T-helper 22 cell (primary cell): ENCODE measurements at places on chromosomes 11 and 22.

- no peak for DNase-seq
Measured at GRCh38 chr11:57219021-57219627, 17.9 kb downstream of the APLNR start.

GRCh38 chr11:128409476-128409875 is 177.9 kb downstream of the ETS1 start:
- DNase-seq, result no peak

GRCh38 chr11:15118431-15118830 is 3.7 kb downstream of the INSC start:
- DNase-seq, result no peak

DNA sequence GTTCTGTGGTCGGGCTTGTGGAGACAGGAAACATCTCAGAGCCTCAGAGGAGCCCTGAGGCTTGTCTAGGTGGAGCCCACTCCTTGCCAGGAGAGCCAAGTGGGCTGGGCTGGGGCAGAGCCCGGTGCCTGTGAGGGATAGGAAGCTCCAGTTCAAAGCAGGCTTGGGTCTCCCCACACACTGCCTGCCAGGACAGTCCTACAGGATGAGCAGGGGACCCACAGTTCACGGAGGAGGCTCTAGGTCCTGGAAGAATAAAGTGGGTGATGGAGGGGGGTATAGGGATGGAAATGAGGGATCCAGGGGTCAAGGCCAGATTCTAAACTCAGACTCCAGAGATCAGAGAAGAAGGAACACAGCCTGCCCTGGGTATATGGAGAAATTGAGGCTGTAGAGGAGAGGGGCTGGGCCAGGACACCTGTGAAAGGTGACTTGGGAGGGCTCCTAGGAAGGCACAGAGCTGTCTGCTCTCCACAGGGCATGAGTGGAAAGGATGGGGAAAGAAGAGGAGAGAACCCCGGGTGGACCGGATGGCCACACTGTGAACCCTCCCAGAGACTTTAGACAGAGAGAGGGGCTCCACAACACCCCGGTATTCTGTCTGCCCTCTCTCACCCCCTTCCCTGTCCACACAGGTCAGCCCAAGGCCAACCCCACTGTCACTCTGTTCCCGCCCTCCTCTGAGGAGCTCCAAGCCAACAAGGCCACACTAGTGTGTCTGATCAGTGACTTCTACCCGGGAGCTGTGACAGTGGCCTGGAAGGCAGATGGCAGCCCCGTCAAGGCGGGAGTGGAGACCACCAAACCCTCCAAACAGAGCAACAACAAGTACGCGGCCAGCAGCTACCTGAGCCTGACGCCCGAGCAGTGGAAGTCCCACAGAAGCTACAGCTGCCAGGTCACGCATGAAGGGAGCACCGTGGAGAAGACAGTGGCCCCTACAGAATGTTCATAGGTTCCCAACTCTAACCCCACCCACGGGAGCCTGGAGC is 7.4 kb downstream of the IGLL5 start:
- DNase-seq, result no peak

DNA sequence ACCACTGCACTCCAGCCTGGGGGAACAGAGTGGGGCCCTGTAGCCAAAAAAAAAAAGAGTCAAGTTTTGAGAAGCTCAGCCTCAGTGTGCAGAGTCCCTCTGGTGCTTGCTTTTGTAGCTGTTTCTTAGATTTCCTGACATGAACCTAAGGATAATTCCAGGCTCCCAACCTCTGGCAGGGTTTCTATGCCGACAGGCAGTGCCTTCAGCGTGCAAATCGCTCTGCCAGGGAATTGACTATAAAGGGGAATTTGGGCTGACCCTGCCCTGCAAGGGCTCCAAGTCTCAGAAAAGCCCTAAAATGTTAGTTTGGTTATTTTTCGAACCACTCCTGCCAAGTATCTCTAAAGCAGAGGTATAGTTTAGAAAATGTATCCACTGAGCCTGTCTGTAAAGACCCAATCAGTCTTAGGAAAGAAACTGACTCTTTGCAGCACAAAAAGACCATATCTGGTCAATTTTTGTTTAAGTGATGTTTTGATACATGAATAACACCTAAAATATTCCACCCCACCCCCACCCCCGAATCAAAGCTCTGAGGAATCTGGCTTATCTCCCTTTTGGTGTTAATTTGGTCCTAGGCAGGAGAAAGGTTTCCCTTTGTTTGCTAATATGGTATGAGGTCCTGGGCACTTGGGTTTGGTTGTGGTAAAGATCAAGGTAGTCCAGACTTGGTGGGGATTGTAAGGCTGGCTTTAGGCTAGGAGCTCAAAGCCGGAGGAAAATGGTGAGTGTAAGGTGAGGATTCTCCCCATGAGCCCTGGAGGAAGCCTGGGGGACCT is 49.7 kb downstream of the ANO1 start:
- no peak for DNase-seq

DNA sequence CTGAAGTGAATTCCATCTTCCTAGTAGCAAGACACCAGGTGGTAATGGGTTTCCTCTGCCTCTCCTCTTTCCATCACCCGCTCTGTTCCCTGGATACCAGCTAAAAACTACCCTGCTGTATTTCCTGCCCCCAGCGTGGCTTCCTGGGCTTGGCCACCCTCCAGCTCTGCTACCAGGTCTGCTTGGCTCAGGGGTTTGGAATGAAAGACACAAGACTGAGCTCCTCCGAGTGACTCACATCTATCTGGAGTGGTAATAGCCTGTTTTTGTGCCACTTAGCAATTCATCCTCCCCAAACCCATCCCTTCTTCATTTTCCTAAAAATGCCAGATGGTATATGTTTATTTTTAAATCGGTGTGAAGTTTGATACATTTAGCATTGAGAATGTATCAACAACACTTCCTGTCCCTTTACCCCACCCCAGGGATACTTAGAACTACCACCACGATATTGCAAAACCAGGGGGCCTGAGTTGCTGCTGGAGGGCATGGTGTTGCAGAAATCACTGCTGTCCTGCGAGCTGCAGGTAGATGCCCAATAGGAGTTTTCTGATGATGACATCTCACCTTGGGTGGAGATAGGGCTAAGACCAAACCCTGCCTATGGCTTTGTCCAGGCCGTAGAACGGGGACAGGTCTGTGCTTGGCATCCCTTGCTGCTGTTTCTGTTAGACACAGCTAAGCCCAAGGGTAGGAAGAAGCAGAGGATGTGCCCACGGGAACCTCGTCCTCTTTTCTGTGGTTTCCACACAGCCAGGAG is 7.5 kb upstream of the MICAL3 start:
- no peak for DNase-seq

DNA sequence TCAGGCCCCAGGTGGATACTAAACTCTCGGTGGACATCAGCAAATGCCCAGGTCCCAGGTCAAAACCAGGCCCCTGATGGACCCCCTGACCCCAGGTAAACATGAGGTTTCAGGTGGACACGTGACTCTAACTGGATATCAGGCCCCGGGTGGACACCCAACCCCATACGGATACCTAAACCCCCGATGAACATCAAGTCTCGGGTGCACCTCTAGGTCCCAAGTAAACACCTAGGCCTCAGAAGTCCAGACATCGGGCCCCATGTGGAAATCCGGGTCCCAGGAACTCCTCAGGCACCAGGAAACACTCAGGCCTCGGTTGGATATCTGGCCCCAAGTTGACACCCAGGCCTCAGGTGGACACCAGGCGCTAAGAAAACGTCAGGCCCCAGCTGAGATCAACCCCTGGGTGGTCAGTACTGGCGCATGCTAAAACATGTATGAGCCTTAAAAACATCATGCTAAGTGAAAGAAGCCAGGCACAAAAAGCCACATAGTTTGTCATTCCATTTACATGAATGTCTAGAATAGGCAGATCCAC is 54.4 kb upstream of the SEPTIN5 start:
- no peak for DNase-seq

DNA sequence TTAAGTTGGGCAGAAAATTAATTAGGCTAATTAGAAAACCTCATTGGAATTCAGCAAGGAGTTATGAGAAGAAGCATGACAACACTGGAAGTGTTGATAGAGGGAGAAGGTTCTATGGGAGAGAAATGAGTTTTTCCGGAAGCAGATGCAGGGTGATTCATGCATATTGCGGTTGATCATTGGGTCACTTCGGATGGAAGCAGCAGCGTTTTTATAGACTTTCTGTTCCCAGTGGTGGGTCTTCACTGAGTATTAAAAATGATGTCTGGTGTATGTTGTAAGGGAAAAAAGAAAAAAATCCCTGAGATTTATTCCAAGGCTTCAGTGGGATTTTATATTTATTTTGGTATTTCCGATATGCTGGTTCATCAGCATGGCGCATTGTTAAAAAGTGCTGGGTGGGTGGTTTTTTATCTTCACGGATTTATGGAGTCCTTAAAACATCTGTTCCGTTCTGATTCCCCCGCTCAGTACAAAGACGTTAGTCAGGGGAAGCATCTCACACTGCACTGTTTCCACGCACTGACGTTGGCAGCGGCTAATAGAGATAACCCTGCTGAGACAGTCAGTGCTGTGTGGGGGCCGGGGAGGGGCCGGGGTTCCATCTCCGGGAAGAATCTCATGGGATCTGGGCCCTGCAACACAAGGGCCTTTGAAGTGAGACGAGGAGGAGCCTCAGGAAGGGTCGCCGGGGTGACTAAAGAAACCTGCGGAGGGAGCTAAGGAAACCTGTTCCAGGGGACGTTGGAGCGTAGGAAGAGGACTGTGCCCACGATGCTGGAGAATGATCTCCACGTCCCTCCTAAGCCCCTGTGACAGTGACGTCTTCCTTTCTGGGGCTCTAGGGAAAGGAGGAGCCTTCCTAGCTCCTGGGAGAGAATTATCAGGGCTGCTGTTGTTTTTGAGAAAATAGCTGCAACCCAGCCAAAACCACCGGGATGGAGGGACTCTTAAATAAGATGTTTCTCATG is 390.0 kb downstream of the NTM start:
- DNase-seq, result no peak

DNA sequence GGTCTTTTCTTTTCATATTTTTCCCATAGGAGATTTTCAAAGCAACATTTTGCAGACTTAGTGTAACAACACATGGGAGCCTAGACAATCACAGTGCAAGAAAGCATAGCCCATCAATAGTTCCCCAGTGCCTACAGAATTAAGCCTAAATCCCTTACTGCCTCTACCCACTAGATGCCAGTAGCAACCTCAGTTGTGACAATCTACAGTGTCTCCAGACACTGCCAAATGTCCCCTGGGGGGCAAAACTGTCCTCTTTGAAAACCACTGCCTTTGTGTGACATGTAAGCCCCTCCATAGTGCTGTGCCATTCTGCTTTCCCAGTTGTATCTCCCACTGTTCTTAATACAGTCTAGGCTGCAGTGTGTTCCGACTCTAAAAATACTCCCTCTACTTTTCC is 1329.0 kb downstream of the LRRC4C start:
- DNase-seq, result no peak

- DNase-seq, result no peak
Measured at GRCh38 chr22:43001271-43002201, 13.4 kb downstream of the PACSIN2 start.

GRCh38 chr22:23402275-23403151 is 177.6 kb downstream of the IGLL1 start:
- no peak for DNase-seq

GRCh38 chr22:45310331-45310976 is 720 bp downstream of the FAM118A start:
- DNase-seq, result no peak

DNA sequence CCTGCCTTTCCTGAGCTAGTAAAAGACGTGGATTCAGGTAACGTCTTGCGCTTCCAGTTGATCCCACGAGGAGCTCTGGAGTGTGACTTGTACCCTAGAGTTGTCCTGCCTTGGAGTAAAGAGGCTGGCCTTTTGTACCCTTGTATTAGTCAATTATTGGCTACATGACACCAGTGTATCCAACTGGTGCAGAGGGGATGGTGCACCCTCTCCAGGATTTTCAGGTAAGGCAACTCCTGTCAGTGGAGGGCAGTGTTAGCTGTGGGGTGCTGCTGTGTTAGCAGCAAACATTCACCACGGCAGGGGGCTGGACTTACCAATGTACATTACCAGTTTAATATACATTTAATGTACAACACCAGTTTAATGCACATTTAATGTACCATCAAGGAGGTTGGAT is 233.5 kb downstream of the MIAT start:
- no peak for DNase-seq

- no peak for DNase-seq
Measured at GRCh38 chr11:106491751-106492150, 414.3 kb downstream of the AASDHPPT start.

DNA sequence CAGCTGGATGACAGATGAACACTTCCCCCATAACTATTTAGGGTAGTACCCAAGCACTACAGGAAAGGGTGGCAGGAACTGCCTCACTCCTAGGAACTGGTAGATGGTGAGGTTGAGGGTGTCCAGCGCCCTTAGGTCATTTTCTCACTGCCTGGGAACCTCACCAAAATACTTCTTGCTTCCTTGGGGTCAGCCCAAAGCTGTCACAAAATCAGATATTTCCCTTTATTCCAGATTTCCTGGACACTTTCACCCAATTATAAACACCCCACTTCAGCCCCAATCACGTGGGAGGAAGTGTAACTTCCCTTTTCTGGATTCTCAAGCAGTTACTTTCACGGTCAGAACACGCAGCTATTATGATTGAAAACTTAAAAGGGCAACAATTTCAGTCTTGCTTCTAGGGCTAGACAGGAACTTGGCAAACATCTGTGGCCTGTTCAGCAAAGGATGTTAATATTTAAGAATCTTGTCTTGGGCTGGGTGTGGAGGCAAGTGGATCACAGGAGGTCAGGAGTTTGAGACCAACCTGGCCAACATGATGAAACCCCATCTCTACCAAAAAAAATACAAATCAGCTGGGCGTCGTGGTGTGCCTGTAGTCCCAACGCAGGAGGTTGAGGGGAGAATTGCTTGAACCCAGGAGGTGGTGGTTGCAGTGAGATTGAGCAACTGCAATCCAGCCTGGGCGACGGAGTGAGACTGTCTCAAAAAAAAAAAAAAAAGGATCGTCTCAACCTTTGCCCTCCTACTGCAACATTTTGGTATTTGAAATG is 4.0 kb downstream of the FTH1 start:
- DNase-seq, result no peak

- no peak for DNase-seq
Measured at GRCh38 chr11:94175535-94175934, 46.9 kb downstream of the PANX1 start.

GRCh38 chr11:104060004-104060794 is 23.8 kb downstream of the DDI1 start:
- DNase-seq, result no peak

- DNase-seq, result no peak
Measured at GRCh38 chr11:8022876-8023275, 35.7 kb downstream of the EIF3F start.

DNA sequence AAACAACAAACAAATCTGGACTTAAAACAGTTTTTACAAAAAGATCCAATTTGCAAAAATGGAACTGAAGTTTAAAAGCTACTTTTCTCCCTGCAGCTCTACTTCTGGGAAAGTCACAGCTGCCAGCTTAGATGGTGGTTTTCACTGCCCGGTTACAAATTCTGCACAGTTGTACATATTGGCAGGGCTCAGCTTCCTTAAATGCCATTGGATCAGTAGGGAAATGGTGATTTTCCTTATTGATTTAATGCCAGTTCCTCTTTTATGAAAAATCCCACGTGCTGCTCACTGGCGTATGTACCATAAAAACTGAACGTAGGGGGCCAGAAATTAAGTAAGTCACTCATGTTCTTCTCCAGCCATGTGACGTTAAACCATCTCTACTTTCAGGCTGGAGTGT is 22.8 kb downstream of the GRAP2 start:
- DNase-seq, result no peak
